ENCODE measurements at places on chromosomes 3 and 15.

- no peak for DNase-seq
Measured at GRCh38 chr15:95254263-95254662, 1022.9 kb downstream of the MCTP2 start.

DNA sequence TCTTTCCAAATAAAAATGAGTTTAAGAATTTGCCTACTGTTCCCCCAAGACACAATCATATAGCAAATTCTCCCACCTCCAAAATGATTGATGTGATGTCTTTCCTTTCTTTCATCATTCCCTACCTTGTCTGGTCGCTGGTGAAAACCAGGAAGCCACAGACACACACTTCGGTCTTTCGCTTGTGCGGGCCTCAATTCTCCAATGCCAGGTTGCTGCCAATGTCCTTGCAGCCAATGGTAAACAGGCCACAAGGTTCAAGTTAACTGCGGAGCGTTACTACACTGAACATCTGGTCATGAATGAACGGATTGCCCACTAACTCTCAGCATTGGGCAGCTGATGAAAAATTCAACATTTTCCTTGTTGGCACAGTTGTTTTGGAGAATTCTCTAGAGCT is 192.2 kb downstream of the FOXP1 start:
- no peak for DNase-seq

DNA sequence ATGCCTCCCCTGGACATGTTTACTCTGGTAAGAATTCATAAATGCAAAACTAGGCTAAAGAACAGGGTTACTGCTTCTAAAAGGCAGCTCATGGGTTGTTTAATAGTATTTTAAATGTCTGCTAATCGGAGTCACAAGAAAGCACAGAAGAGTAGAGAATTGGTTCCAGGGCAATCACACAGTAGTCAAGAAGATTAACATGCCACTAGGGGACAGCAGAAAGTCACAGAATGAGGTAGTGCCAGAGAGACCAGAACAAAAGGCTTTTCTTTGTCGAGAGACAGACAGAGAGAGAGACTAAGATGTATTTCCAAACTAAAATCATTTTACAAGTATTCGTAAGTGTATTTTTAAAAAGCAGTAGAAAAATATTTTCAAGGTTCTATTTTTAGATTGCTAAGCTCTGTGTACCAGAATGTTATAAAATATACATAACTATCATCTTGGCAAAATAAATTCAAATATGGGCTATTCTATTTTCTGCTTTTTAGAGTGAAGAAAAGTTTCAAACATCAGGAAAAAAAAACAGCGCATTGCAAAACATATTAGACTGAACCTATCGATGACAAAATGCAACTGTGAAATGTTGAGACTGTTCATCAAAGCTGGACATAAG is 78.3 kb upstream of the CDIN1 start:
- peak; percentile 59 for DNase-seq

- DNase-seq: no peak
Measured at GRCh38 chr3:194884649-194885315, 199.1 kb downstream of the FAM43A start.

- DNase-seq: no peak
Measured at GRCh38 chr15:38424101-38424552, 29.8 kb upstream of the FAM98B start.

- no peak for DNase-seq
Measured at GRCh38 chr3:190307164-190307545, 15.1 kb downstream of the CLDN1 start.

All from Panc1 (cell line).